ENCODE measurements at places on chromosomes 2 and 18.

DNA sequence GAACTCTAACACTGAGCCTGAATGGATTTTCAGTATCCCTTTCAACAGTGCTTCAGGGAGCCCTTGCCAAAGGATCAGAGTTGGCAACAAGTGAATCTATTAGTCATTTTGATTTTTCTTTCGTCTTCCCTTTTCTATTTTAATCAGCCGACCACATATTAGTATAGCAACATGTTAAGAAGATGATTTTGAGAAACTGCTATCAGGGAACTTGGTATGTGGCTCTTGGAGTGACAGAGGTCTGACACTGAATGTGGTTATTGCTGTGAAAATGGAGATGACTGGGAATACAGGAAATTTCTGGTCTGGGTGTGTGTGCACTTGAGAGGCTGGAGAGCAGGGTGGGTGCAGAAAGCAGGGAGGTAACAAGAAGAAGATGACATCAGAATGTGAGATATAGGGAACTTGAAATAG, 28.7 kb upstream of the IL1RL1 start:
- DNase-seq: no peak

DNA sequence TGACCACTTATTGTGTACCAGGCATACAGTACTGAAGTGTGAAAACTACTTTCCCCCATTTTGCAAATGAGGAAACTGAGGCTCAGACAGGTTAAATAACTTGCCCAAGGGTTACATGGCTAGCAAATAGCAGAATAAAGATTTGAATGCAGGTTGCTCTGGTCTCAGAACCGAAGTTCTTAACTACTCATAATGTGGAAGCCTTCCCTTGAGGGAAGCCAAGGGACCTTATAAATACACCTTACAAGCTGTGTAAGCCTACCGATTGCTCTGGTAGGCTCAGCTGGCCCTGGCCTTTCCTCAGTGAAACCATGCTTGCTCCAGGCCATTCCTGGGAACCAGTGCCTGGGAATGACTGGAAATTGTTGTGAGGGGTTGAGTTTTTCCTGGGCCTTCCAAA, 114.6 kb upstream of the CDCA7 start:
- DNase-seq: no peak

DNA sequence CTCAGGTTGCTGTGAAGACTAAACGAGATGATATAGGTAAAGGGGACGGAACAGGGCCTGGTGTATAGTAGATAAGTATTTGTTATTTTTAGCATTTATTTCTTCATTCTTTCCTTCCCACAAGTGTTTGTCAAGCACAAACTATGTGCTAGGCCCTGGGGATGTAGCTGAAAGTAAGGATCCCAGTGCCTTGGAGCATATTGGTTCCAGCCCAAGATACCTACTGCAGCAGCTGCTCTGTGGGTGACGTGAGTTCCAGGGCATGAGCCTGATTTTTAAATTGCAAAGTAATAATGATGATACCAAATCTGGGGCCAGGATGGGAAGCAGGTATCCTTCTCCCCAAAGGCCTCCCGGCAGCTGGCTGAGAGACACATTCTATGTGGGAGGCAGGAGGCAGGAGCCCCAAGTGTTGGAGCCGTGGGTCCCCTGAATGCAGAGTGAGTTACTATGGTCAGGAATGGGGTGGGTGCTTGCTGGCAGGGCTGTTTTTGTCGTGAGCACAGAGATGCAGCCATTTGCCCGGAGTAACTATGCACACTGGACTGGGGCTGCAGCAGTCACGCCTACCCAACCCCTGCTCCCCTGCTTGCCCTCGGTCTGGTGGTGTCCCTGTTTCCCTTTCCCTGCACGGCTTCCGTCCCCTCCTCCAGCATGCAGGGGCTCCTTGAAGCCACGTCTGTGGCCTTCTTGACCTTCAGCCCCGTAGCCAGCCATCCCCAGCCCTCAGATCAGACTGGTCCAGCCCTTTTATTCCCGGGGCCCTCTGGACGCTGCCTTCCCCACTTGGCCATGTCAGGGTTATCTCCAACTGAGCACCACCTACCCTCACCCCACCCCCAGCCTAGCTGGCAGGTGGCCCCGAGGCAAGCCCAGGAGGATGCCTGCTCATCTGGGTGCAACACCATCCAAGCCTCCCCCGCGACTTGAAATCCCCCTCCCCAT, 52.4 kb downstream of the INHBB start:
- DNase-seq: no peak

DNA sequence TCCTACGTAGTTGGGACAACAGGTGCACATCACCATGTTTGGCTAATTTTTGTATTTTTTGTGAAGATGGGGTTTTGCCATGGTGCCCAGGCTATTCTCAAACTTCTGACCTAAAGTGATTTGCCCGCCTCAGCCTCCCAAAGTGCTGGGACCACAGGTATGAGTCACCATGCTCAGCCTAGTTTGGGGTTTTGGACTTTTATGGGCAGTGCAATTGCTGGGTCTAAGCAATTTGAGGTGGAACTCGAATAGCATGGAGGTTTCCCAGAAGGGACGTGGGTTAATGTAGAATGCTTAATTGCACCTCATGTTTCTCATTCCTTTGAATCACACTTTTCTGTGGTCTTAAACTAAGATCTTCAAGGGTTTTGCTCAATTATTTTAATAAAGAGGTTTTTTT, 102.3 kb upstream of the EPHA4 start:
- no peak for DNase-seq

DNA sequence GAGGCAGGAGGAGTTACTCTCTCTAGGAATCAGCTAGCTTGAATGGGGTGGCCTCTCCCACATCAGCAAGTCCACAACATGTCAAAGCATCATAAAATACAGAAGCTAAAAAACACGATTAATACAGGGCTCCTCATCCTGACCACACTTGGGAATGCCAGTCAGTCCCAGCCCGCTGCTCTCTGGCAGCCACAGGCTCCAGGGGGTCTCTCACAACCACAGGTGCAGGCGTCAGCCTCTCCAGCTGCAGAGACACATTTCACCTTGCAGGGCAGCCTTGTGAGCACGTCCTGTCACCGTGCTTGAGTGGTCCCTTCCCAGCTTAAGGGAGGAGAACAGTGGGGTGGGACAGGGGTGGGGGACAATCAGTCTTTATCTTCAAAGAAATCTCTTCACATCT, 137.4 kb upstream of the SH3BP4 start:
- no peak for DNase-seq

DNA sequence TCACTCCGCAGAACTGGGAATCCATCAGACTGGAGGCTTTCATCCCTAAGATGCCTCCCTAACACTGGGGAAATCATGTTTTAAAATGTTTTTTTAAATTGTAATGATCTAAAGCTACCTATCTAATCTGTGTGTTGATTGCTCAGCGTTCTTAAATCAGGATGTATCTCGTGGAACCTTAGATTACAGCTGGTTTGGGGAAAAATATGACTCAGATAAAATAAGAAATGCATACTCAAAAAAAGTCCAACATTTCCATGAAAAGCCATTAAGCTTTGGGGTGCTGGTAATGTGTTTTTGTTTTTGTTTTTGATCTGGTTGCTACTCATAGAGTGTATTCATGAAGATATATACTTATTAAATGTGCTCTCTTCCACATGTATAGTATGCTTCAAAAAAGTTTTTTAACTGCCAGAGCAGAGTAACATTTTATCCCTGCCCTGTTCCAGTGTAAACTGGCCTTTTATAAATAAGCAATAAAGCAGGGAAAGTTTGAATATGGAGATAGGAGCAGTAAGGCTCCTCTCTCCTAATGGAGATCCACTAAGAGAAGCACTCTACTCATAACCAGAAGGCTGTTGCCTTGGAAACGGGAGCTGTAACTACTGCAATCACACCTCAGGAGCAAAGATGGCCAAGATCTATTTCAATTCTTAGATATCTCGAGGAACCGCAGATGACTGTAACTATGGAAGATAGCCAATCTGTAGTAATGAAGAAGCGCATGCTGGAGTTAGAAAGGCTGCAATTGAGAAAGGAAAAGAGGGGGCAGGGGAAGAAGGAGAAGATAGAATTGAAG, 41.6 kb downstream of the ANKRD44 start:
- no peak for DNase-seq

GRCh38 chr2:64934530-64934929, 54.7 kb upstream of the SLC1A4 start:
- no peak for DNase-seq

DNA sequence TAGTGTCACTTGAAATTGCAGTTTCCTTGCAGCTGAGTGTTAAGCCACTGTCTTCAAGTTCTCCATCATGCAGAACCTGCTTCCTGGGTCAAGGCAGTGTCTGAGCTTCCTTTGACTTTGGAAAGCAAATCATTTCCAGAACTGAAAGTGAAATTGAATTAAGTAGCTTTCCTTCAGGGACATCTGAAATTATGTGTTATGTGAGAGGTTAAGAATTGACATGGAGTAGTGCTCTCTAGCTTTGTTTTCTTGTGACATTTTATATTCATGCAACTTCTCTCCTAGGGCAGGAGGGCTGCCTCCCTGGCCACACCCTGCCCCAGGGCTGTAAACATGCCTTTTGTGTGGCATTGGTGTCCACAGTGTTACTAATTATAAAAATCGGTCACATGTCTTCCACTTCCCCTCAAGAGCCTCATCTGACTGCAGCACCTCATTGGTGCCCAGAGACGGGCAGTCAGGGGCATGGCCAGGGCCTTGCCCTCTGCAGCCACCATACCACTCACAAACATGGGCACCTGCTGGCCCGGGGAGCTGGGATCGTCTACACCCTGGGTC, 14.4 kb downstream of the RAB12 start:
- no peak for DNase-seq

GRCh38 chr2:181585732-181586131, 71.2 kb downstream of the CERKL start:
- DNase-seq: no peak

- DNase-seq: no peak
These were observed 55.3 kb downstream of the VWA3B start for GRCh38 chr2:98142106-98142791.

DNA sequence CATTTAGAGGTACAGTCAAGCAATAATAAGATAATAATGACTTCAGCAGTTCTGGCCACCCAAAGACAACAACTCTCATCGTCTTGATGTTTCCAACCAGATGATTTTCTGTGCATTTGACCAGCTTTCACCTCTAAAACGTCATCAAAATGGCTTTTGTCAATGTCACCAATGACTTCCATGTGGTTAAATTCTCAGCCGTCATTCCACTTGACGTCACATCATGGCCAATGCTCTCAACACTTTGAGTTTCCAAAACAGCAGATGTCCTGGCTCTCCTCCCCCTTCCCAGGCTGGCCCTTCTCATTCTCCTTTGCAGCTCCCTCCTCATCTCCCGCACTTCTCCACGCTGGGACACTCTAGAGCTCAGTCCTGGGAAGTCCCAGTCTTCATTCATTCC, 258.3 kb downstream of the BCL2 start:
- no peak for DNase-seq

GRCh38 chr2:241820625-241821384, 11.8 kb downstream of the NEU4 start:
- DNase-seq: no peak

GRCh38 chr2:170505631-170506275, 209.4 kb upstream of the SP5 start:
- no peak for DNase-seq

- DNase-seq: no peak
These were observed 31.9 kb downstream of the DAW1 start for GRCh38 chr2:227903381-227903780.

DNA sequence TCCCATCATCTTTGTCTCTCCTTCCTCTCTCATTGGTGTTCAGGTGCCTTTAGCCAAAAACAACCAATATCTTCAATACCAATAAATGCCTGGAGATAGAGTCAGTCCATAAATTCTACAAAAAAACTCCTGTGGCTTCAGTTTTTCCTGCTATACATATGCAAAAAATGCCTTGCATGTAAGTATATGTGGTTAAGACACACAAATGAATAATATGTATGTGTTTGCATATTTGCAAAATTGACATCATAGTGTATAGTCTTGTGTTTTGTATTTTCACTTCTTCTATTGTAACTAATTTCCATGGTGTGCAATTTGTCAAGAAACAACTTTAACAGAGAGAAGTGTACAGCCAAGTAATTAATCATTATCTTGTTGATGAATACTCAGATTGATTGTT, 115.5 kb downstream of the NYAP2 start:
- no peak for DNase-seq

DNA sequence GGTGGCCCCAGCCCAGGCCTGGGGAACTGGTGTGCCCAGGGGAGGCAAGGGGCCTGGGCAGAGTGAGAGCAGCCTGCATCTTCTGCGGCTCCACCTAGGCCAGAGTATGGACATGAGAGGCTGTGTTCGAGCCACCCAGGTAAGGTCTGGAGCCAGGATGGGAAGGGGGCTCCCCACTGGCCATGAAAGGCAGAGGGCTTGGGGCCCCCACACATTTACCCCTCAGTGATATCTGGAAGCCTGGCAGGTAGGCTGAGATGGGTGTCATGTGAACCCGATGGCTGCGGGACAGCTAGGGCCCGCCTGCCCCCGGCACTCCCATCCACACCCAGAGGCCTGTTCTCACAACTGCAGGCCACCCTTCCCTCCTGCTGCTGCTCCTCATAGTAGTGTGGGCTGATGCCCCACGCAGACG, 13.2 kb downstream of the ADRA2B start:
- no peak for DNase-seq

- no peak for DNase-seq
These were observed 3.7 kb downstream of the FAM98A start for GRCh38 chr2:33595385-33595784.

DNA sequence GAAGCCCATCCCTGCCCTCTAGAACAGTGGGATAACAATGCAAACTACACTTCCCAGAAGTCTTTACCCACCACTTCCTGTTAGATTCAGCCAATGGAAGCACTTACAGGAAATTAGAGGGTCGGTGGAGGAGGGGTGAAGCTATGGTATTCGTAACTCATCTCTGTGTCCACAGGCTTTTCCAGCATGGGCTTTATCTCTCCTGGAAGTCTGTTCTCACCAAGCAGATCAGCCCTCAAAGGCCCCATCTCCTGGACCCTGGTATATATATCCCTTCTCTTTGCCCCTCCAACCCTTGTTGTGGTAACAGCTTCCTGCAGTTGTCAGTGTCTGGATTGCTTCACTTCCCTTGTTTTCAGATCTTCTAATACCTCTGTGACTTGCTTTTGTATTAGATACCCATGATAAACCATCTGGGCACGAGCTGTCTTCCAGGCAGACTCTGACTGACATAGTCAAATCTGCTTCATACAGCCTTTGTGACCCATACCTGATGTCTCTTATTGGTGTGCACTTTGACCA, 475.0 kb upstream of the POU3F3 start:
- no peak for DNase-seq

GRCh38 chr2:221571551-221572218, 419 bp downstream of the EPHA4 start:
- no peak for DNase-seq

- no peak for DNase-seq
These were observed 128.5 kb downstream of the KCNE4 start for GRCh38 chr2:223180463-223180862.

- DNase-seq: no peak
These were observed 74.1 kb upstream of the BZW1 start for GRCh38 chr2:200737585-200737984.

DNA sequence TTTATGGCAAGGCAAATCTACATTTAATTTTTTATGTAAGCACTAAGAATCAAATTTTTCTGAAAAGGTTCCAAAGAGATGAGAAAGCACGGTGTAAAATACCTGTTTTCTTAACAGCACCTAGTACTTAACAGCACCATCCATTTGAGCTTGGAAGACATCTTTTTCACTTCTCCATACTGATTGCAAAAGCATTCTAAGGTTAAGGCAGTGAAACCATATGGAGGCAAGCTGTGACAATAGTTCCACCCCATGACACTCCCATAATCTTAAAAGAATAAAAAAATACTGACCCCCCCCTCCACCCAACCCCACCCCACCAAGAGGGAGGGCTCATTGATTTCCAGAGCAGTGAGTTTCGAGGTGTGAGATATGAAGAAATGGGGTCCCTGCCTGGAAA, 60.6 kb downstream of the ZCCHC2 start:
- DNase-seq: no peak

Data from activated naive CD8-positive, alpha-beta T cell treated with anti-CD3 and anti-CD28 coated beads, Interleukin-2, amount 50 U/mL, for 16 hours (primary cell).